Lower lobe of right lung (tissue), 2 donors: ENCODE measurements at places on chromosomes 4 and X. TPM values are rescaled to one million over a fixed set of nuclear protein-coding genes. Genes with fewer than 3 reads are reported as not detected.

Gene TMEM150C
- 6.9 TPM for total RNA-seq

- DNase-seq, result no peak
- H3K27ac ChIP-seq, result no peak overlapping the region
- H3K27me3 ChIP-seq, result no peaks in the 10 kb centered on the region
- H3K4me1 ChIP-seq, result no peaks in the 10 kb centered on the region
These were observed 82.8 kb downstream of the CHRNA9 start for GRCh38 chr4:40417941-40418340.

GRCh38 chr4:6956434-6957147, 47.0 kb downstream of the TBC1D14 start:
- H3K27ac ChIP-seq, result peak overlapping the region; percentile 68
- DNase-seq, result no peak
- no peaks in the 10 kb centered on the region for H3K27me3 ChIP-seq
- H3K4me3 ChIP-seq, result no peak overlapping the region
- no peaks in the 10 kb centered on the region for H3K36me3 ChIP-seq

- DNase-seq, result no peak
- H3K4me3 ChIP-seq, result no peak overlapping the region
- H3K4me1 ChIP-seq, result no peaks in the 10 kb centered on the region
- H3K27ac ChIP-seq, result no peak overlapping the region
- H3K36me3 ChIP-seq, result no peaks in the 10 kb centered on the region
These were observed 10.6 kb upstream of the RBPJ start for GRCh38 chr4:26310264-26310663.

DNA sequence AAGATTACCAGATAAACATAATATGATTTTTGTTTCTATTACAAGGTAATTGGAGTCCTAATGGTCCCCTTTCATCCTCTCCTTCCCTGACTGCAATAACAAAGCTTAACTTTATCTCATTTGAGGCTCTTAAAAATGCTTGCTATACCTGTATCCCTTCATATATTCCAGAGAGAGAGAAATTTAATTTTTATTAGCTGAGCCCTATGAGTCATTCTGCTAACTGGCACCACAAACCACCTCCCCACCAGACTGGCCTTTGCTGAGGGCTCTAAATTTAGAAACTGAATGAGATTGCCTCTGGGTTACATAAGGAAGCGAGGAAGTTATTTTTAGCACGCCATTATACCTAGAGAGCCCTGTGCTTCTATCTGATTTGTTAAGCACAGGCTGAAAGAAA, 27.4 kb downstream of the CBLL2 start:
- no peaks in the 10 kb centered on the region for H3K4me1 ChIP-seq
- no peaks in the 10 kb centered on the region for H3K27me3 ChIP-seq
- no peaks in the 10 kb centered on the region for H3K36me3 ChIP-seq
- no peak for DNase-seq

- H3K36me3 ChIP-seq, result peaks cover 94% of the 10 kb centered on the region
- H3K4me3 ChIP-seq, result no peak overlapping the region
- H3K27me3 ChIP-seq, result no peaks in the 10 kb centered on the region
These were observed 12.7 kb upstream of the ADD1 start for GRCh38 chr4:2830632-2831610.

- H3K4me1 ChIP-seq, result no peaks in the 10 kb centered on the region
- no peaks in the 10 kb centered on the region for H3K27me3 ChIP-seq
- DNase-seq, result no peak
- no peak overlapping the region for H3K27ac ChIP-seq
These were observed 200.7 kb downstream of the CRLF2 start for GRCh38 chrX:1011691-1012283.

DNA sequence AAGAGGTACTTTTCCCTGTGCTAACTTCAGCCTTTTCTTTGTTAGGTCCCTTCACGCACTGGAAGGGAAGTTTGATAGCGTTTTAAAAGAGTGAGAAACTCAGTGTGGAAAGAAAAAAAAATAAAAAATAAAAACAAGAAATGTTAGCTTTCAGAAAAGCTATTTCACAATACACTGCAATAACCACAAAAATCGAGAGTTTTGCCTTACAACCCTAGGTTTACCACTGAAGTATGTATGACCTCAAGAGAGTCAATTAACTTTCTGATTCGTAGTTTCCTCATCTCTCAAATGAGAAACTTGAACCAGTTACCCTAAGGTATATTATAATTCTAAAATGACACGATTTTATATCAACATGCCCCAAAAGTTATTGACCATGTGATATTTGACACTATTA, 93.9 kb upstream of the JADE1 start:
- no peaks in the 10 kb centered on the region for H3K4me1 ChIP-seq
- H3K4me3 ChIP-seq, result no peak overlapping the region
- H3K27ac ChIP-seq, result no peak overlapping the region
- no peaks in the 10 kb centered on the region for H3K27me3 ChIP-seq
- DNase-seq, result no peak
- no peaks in the 10 kb centered on the region for H3K36me3 ChIP-seq

- no peaks in the 10 kb centered on the region for H3K4me1 ChIP-seq
- H3K27ac ChIP-seq, result no peak overlapping the region
- DNase-seq, result no peak
- H3K36me3 ChIP-seq, result no peaks in the 10 kb centered on the region
- no peak overlapping the region for H3K4me3 ChIP-seq
These were observed 92.7 kb downstream of the STK32B start for GRCh38 chr4:5143940-5144339.

DNA sequence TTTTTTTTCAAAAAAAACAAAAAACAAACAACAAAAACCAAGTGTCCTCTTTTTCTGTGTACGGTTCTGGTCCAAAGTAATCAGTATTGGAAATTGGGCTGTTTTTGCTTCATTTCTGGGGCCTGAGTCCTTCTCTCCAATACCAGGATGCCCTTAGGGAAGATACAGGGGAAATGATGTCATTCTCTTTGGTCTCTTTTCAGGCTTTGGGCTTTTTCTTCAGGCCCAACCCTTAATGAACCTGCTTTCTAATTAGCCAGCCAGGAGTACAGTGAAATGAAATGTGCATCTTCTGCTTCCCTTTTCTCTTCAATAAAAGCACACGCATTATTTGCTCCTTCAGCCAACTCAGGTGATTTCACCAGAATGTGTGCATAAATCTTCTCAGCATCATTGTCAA, 52.6 kb upstream of the RBPJ start:
- H3K36me3 ChIP-seq, result no peaks in the 10 kb centered on the region
- H3K4me3 ChIP-seq, result no peak overlapping the region
- no peaks in the 10 kb centered on the region for H3K27me3 ChIP-seq
- no peak overlapping the region for H3K27ac ChIP-seq
- peaks cover 5% of the 10 kb centered on the region for H3K4me1 ChIP-seq

- H3K4me1 ChIP-seq, result peaks cover 12% of the 10 kb centered on the region
- H3K27me3 ChIP-seq, result peaks cover 85% of the 10 kb centered on the region
- DNase-seq, result no peak
- H3K27ac ChIP-seq, result no peak overlapping the region
- no peak overlapping the region for H3K4me3 ChIP-seq
These were observed 10.4 kb upstream of the MSX1 start for GRCh38 chr4:4849106-4849505.

DNA sequence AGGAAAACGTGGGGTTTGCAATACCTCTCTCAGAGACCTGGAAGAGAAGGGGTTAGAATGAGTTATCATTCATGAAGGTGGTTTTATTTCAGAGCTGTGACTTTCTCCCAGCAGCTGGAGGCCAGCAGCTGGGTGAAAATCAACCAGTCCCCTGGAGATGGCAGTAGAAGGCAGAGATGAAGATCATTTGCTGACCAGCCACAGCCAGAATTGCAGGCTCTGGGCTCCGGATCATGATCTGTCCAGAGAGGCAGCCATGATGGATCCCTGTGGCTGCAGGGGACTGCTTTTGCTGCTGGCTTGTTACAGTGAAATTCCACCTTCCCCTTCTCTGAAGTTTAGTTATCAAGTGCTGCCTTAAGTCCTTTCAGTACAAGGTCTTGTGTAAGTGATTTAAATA, 46.9 kb upstream of the TAB3 start:
- DNase-seq, result no peak
- no peak overlapping the region for H3K4me3 ChIP-seq
- no peaks in the 10 kb centered on the region for H3K36me3 ChIP-seq
- H3K27ac ChIP-seq, result no peak overlapping the region
- H3K27me3 ChIP-seq, result no peaks in the 10 kb centered on the region
- no peaks in the 10 kb centered on the region for H3K4me1 ChIP-seq
